Fibroblast of the aortic adventitia (primary cell): ENCODE measurements at places on chromosomes 11 and 22. TPM values are rescaled to one million over a fixed set of nuclear protein-coding genes. Genes with fewer than 3 reads are reported as not detected.

MOGAT2 gene
- total RNA-seq = not detected in 2 replicates

DNA sequence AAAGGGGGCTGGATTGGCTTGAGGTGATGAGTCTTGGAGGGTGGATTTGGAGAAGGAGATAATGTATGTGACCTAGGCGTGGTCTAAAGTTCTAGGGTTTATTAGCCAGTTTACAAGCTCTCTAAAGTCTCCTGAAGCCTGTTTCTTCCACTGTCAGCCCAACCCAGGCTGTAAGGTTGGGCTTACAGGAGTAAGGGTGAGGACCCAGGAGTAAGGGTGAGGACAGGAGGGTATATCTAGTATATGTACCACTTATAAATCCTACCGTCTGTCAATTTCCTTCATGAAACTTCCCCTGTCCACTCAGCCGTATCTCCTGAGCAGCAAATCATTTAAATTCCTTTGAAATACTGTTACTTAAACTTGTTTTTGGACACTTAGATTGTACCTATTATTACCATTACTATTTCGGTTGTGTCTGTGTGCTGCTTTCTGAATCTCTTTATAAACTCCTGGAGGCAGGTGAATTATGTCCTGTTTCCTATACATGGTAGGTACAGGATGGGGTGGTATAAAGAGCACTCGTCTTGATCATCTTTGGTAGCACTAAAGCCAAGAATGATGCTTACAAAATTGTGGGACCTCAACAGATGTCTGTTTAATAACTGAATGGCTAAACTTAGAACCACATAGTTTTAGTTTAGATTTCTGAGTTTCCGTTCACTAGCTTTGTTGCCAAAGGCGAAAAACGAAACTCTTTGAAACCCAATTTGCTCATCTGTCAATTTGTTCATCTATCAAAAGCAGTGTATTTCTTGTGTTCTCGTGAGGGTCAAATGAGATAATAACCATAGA is 192.0 kb downstream of the GRIK4 start:
- DNase-seq = no peak

DNA sequence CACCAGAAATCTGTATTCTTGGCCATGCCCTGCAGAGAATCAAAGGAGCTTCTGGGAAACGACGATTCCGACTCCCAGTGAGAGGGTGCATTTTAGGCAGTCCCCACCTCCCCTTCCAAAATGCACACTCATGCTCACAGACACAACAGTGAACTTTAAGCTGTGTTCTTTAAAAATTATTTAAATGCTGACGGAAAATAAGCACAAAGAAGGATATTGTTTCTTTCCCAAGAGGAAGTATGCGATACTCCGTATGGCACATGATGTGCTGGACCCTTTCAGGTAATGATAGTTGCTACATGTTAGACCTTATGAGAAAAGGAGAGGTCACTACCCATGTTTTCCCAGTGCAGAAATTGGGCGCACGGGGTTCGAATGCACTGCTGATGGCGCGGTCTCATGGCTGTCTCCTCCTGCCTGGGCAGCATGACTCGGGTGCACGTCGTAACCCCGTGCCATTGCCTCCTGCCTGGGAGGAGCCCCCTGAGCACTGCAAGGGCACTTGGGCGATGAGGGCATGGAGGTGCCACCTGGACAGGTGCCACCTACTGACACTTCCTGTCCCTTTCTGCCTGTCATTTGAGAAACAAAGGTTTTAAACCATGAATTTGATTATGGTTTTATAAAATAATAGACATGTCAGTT is 63.9 kb upstream of the CTTN start:
- DNase-seq = no peak

GRCh38 chr11:47099214-47099917 is 77.3 kb downstream of the ARFGAP2 start:
- DNase-seq = peak; percentile 45

- no peak for DNase-seq
These were observed 31.2 kb downstream of the KCNJ4 start for GRCh38 chr22:38423512-38424503.

GRCh38 chr11:131665344-131665968 is 295.0 kb downstream of the NTM start:
- DNase-seq = no peak

- peak; percentile 94 for DNase-seq
These were observed 79.0 kb downstream of the AASDHPPT start for GRCh38 chr11:106156290-106156937.

DNA sequence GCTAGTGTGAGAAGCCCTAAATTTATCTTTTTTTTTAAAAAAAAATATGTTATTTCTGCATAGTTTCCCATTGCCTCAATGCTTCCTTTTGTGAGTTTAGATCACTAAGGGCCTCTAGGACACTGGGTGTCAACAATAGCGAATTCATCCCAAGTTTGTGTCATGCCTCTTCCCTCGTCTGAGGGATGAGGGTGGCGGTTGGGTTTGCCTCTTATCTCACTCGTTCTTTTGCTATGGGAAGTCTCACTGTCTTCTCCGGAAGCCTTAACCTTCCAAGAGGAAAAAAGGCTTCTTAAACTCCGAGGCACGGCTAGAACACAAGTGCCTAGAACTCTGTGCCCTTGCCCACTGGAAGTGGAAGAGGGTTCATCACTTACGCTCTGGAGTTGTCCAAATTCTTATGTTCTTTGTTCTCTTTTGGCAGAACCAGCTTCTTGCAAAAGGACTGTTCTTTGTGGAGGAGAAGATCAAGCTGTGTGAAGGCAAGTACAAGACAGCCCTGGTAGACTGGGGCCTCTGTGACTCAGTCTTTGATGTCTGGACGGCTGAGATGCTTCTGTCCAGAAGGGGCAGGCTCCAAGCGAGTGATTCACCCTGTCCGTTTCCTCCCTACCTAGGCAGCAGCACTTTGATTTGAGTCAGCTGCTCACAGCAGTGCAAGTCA is 78.5 kb downstream of the TRAF6 start:
- peak; percentile 97 for DNase-seq
